ENCODE measurements at places on chromosomes 3 and 15.
A peak's percentile ranks its signal among the peaks of the same experiment; 100 is the strongest.

DNA sequence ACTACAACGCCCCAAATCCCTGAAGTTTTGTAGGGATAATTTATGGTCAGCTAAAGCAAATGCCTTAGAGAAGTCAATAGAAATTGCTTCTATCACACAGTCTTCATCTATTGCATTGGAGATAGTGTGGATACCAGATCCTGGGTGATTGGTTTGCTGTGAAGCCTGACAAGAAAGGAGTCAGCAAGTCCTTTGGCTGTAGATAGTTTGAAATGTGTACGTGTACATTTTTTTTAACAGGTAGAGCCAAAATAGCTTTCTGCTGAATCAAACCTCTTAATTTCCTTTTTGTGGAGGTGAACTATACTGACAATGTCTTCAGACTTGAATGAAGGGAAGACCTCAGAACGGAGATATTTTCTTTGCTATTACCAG, 312.3 kb downstream of the ZBBX start:
- DNase-seq, result no peak

GRCh38 chr3:24166515-24166914, 221.4 kb downstream of the NR1D2 start:
- no peak for DNase-seq

DNA sequence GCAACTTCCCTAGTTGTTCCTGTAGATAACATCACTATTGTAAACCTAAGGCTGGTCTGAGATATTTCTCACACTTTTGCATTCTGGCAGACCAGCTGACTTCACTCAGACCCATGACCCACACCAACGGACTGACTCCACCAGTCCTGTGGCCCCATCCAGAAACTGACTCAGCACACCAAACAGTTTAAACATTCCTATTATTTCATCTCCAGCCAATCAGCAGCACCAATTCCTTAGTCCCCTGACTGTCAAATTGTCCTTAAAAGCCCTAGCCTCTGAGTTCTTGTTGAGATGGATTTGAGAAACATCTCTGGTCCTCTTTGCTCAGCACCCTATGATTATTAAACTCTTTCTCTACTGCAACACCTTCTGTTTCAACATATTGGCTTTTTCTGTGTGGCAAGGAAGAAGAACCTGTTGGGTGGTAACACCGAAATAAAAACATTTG, 12.2 kb upstream of the IDH2 start:
- DNase-seq, result no peak

DNA sequence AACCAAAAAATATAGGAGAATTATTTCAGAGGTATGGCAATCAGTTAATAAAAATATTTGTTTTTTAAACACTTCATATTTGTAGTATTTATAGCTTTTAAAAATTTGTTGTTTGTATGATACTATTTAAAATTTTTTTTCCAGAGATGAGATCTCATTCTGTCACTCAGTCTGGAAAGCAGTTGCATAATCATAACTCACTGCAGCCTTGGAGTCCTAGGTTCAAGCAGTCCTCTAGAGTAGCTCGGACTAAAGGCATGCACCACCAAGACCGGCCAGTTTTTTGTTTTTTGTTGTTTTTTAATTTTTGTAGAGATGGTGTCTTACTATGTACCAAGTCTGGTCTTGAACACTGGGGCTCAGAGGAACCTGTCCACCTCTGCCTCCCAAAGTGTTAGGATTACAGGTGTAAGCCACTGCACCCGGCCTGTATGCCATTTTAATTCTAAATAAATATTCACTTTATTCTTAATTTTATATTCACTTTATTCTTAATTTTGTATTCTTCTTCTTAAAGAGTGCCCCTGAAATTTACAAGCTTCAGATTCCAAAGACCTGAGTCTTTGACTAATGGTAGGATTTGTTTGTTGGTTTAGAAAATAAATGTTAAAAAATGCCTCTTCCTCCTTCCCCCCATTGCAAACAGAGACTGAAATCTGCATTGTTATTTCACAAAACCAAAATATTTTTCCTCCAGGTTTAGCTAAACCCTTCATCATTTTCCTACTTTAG, 9.4 kb downstream of the TGFBR2 start:
- no peak for DNase-seq

- no peak for DNase-seq
These were observed 63.4 kb upstream of the CPB1 start for GRCh38 chr3:148763986-148764935.

GRCh38 chr15:88393719-88394519, 73.3 kb downstream of the MRPL46 start:
- no peak for DNase-seq

DNA sequence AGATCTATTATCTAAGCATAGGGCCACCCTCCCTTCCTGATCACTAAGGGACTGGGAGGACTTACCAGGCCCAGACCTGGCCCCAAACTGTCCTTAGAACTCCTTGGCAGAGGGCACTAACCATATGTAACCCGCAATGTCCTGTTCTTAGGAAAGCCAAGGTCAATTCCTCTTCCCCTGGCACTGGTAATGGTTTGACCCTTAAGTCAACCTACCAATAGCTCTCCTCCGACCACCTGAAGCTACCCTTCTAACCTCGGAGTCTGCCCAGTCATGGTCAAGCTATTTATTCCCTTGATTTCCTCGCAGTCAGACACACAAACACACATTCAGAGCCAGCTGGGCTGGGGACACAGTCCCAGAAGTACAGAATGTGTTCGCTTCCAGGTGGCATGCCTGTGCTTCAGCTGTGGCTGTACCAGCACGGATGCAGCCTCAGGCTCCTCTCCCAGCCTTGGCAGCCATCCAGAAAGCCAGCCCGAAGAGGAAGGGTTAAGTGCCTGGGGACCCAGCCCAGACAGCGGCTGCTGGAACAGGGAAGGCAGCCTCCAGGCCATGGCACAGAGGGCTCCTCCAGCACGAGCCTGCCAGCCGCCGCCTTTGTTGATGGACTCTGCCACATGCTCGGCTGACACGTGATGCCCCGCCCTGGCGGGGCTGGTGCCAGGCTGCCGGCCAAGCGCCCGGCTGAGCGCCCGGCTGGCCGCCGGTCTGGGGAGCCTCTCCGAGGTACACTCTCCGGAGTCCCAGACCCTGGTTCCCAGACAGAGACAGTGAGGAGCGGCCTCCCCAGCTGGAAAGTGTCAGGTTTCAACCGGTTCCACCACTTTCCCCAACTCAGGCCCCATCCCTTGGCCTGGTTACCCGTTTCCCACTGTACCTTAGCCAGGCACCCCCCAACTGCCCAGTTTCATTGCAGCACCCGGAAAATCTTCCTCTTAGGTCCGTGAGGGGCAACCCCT, 5.5 kb downstream of the BMF start:
- peak; percentile 79 for DNase-seq
